ENCODE measurements at places on chromosomes 7 and 10.
A peak's percentile ranks its signal among the peaks of the same experiment; 100 is the strongest.

- peak; percentile 30 for DNase-seq
These were observed 917 bp downstream of the ZNF365 start for GRCh38 chr10:62374862-62375710.

DNA sequence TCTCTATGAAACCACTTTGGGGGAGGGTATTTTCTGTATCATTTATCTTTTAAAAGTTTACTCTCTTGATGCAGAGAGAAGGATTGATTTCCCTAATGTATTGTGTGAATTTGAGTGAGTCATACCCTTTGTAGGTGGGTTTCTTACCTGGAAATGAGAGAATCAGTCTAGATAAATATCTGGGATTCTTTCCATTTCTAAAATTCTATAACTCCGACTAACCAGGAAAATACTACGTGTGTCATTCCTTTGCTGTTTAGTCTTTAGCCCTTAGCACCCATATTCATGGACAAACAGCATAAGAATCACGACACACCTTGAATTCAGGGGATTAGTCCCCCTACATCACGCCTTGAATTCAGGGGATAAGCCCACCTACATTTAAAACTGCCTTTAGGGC lies 139.1 kb downstream of the GATA3 start:
- no peak for DNase-seq

- DNase-seq, result no peak
These were observed 110.8 kb upstream of the PPP2R2D start for GRCh38 chr10:131790021-131790420.

DNA sequence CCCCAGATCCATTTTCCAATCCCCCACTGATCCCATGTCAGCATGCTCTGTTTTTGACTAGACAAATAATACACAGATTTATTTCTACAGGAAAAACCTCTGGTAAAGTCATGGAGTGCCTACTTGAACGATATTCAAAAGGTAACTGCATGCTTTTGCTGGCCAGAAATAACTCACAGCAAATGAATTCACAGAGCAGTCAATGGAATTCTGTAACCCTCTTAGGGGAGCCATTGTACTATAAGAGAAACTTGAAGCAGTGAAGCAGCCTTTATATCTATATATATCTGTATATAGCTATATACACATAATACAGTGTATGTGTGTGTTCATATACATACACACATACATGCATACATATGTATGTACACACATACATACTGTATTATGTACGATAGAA lies 29.0 kb upstream of the MEOX2 start:
- DNase-seq, result no peak

DNA sequence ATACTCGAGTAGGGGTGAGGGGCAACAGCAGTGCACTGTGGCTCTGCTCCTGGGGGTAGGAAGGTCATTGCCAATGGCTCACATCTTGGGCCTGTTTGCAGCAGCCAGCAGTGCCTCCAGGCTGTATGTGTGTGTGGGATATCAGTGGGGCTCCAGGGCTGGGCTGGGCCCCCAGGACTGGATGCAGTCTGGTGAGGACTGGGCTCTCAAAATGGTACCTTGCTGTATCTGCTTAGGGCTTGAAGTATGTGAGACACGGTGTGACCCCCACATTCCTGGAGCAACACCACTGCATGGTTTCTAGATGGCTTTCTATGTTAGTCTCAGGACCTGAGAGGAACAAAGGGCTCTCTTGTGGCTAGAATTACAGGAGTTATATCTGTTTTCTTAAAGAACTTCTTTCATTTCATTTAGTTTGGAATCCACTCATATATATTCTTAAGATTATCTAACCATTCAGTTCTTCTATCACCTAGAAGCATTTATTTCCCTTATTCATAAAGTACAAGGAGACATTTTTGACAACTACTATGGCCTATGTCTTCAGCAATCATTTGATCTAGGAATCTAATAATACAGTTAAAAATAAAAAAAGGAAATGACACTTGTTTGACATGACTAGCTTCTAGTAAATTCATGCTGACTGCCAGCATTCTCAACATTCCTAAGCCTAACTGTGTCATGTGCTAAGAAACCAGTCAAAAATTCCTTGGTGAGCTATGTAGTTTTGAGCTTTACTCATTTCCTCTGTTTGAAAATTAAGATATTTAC lies 443.2 kb upstream of the SEMA3A start:
- DNase-seq, result peak; percentile 90

DNA sequence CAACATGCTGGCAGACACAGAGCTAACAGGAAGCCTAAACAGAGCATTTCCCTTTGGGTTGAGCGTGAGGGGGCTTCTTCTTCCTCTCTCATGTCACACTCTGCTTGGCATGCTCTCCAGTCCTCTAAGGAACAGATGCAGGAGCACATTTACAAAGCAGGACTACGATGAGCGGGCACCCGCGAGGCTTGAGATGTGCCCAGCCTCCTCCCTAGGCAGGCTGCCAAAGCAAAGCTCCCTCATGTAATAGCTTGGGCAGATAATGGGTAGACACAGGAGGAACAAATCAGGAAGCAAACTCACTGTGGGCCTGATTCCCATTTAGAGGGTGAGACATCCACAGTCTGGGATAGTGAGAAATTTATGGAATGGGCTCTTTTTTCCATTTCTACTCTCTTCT lies 519.1 kb downstream of the NRG3 start:
- no peak for DNase-seq

- DNase-seq, result no peak
These were observed 197.3 kb downstream of the PCLO start for GRCh38 chr7:82965088-82966036.

DNA sequence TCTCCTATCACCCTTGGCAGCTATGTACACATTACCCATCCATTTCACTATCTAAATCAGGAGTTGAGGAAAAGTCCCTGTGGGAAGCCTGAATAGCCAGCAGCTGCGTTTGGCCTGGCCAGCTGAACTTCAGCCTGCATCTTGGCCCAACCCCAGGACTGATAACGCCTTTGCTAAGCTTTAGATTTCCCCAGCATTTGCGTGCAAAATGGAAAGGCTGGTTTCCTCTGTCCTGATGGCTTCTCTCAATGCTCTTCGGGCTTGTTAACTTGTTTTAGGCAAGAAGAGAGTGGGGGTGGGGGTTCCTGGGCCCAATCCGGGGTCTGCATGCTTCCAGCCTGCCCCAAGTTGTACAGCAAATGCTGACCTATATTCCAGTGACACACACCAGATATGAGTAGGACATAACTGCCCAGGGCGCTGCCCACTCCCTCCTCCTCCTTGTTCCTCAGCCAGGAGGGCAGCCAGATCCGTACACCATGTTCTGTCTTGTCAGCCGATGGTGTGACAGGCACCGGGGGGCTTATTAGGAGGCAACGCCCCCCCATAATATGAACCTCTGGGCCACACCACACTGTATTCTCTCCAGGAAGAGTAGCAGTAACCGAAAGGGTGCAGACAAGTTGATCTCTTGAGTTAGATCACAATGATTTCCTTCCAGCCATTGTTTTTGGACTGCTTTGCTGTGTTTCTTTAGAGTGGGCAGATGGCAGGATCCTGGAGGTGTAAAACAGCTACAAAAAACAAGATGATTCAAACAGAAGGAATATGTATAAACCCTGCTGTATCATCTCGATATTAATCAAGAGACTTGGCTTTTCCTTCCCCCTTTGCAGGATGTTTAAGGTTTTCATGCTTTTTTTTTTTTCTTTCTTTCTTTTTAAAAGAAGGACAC lies 339.0 kb downstream of the RNLS start:
- DNase-seq, result peak; percentile 87

DNA sequence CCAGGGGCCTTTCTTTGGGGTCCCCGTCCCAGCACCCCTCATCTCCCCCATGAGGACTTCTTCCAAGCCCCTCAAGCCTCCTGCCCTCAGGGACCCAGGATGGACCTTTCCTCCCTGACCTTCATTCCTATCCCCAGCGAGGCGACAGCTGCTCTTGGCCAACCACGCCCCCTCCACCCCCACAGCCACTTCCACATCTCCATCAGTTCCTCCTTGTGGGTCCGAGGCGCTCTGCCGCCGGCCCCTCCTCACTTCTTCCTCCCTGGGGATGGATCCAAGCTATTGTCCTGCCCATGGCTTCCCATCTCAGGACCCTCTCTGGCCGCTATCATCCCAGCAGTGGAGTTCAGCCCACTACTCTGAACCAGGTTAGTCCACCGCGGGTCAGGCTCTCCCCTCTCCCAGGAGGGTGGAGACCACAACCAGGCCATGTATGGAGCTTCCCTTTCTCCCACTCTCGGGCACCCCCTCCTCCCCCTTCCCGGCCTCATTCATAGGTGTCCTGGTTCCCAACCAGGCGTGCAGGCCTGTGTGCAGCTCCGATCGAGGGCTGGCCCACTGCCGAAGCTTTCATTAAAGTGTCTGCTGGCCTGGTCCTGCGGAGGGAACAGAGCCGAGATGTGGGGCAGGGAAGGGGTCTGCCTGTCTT lies 1.7 kb upstream of the SH2B2 start:
- DNase-seq, result no peak

DNA sequence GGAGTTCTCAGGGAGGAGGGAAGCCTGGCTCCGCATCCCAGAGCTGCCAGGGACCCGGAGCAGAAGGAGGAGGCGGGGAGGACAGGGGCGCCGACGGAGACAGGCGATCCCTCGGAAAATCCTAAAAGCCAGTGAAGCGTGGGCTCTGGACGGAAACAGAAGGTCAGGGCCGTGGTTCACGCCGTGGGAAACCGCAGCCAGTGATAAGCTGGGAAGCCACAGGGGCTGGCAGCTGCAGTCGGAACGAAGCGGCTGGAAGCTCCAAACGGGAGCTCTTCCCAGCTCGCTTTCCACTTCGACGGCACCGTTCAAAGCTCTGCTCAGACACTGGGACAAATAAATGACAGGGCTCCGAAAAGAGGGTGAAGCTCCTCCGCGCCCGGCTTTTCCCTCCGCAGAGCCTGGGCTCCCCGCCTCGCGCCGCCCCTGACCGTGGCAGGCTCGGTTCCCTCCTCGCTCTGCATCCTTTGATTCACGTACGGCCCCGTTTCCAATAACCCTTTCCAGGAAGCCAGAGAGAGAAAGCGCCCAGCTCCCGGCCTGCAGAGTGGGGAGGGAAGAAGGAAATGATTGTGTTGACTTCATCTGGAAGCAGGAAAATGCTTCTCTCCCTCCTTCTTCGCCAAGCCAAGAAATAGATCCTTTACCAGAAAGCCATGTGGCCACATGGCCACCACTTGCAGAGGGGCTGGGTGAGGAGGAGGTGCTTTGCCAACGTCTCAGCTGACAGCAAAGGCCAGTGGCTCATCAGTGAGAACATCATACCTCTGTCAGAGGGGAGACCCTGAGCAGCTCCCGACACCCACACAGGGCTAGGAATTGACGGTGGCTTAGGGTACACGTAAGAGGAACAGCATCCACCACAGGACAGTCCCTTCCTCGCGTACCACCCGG lies 57.4 kb downstream of the ADRB1 start:
- DNase-seq, result peak; percentile 19

GRCh38 chr7:69610374-69611084 lies 12.3 kb downstream of the AUTS2 start:
- DNase-seq, result no peak

- no peak for DNase-seq
These were observed 65.5 kb downstream of the GRB10 start for GRCh38 chr7:50717181-50717580.

DNA sequence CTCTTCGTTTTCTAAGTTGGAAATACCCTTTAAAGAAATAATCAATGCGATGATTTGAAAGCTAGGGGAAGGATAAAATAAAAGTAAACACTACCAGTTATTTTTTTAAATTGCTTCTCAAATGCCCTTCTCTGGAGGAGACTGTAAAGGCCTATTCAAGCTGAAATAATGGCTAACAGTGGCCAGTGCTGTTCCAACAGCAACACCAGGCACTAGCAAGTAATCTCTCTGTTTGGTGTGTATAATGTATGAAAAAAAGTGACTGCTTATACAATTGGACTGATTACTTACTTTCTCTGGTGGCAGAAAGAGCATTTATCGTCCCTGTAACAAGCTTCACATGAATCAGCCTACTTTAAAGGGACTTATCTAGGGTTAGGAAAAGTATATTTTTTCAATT lies 102.7 kb downstream of the CSTF2T start:
- no peak for DNase-seq

DNA sequence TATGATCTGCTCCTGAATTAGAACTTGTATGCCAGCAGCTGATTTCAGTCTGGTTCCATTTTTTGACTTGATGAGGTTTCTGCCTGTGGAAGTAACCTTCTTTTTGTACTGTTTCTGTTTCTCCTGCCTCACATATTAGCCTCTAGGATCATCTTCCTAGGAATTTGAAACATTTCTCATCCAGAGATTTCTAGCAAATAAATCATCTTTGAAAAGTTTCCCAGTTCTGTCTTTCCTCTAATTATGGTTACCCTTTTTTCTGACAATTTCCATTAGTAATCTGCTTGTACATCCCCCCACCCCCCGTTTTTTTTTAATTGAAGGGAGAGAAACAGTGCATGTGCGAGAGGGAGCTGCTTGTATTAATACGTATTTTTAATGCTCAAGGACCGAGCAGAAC lies 92.2 kb downstream of the NRF1 start:
- no peak for DNase-seq

DNA sequence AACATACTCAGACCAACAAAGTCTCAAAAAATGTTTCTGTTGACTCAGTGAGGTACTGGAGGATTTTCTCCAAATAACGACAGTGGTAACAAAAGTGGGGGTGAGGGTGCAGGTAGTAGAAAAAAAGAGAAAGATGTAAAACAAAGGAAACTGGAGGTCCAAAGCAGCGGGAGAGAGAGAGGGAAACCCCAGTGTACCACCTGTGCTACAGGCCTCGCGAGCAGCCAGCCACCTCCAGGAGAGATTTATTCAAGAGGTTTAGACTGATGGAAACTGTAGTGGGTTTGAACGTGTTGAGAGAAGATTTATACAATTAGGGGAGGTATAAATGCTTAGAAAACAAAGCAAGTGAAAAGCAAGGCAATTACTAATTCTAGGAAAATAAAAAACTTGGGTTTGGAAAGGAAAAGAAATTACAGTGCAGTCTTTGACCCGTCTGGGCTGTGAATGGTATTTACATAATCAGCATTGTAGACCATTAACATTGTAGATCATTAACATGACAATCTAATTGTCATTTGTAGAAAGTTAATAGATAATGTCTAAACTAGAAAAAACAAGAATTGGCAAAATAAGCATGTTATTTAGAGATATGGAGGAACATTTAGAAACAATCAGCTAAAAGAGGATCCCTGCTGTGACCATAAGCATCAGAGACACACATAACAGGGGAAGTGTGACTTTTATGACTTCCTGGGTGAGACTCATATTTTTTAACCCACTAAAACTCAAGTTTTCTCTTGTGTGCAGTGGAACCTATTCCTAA lies 180.0 kb downstream of the RELN start:
- no peak for DNase-seq

- no peak for DNase-seq
These were observed 15.4 kb upstream of the FZD9 start for GRCh38 chr7:73418113-73418703.

- DNase-seq, result no peak
These were observed 29.3 kb downstream of the BLVRA start for GRCh38 chr7:43787771-43788170.
